ENCODE measurements at places on chromosomes 4 and X.

DNA sequence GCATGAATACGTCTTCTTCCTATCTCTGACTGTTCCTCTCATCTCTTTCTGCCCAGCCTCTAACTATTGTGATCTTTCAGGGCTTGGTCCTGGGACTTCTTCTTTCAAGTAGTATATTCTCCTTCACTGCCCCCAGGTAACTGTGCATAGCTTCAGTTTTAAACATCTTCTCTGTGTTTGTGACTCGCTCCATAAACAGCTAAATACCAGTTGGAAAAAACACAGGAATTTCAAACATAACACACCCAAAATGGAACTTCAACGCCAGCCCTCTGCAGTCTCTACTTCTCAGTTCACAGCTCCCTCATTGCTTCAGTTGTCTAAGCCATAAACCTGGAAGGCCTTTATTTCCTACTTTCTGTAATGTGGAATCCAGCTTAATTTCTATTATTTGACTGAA lies 16.6 kb downstream of the TRIML2 start:
- DNase-seq: no peak

DNA sequence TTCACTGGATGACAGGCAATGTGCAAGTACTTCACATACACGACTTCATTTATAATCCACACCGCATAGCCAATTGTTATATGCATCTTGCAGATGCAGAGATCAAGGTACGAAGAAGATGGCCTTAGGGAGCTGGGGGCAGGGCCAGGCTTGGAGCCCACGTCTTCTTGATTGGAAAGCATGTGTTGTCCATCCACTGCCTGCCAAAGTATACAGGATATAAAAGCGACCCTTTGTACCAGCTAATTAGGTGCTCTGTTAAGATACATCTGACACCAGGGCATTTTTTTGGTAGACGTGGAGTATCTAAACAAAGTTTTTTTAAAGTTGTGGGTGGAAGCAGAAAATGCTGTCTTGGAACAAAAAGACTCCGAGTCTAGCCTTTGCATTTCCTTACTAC lies 1.4 kb downstream of the C4orf36 start:
- DNase-seq: no peak

- DNase-seq: no peak
Observed at GRCh38 chr4:23897564-23898109, 7.8 kb upstream of the PPARGC1A start.

DNA sequence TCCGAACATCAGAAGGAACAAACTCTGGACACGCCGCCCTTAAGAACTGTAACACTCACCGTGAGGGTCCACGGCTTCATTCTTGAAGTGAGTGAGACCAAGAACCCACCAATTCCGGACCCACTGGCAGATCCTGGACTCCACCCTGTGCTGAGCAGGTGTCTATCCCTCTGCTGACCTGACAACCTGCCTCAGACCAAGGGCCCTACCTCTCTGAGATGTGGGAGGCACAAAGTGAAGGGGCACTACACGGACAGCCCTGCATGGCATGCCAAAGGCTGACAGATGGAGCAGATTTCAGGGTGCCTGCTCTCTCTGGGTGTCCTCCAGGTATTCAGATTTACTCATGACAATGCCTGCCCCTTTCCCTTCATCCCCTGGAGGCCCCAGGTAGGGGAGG lies 14.0 kb upstream of the HSFX1 start:
- no peak for DNase-seq

GRCh38 chr4:20679951-20680350 lies 20.3 kb upstream of the PACRGL start:
- no peak for DNase-seq

- peak; percentile 77 for DNase-seq
Observed at GRCh38 chr4:77095101-77095821, 19.5 kb upstream of the CCNI start.

GRCh38 chrX:72182924-72183323 lies 1.4 kb downstream of the PIN4 start:
- DNase-seq: no peak

GRCh38 chrX:105870445-105870844 lies 48.1 kb downstream of the NRK start:
- DNase-seq: no peak

GRCh38 chr4:89263265-89263664 lies 44.3 kb downstream of the GPRIN3 start:
- DNase-seq: no peak

- DNase-seq: no peak
Observed at GRCh38 chrX:150779385-150779784, 86.2 kb downstream of the MTMR1 start.

DNA sequence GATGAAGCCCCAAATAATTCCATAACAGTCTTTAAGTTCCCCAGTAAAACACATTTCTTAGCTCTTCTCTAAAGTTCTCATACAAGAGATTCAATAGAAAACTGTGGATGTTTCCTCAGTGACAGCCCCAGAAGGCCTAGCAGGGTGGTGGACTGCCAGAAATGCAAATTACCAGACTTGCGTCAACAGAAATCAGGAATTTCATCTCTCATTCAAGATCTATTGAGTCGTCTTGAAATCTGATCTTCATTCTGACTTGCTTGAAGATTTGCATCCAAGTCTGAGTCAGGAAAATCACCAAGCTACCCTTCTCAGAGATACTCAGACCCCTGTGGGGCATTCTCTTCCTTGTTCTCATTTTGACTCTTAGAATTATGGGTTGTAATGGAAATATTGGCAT lies 68.9 kb upstream of the NDP start:
- no peak for DNase-seq

GRCh38 chr4:113052379-113052951 lies 3.0 kb downstream of the ANK2 start:
- DNase-seq: no peak

DNA sequence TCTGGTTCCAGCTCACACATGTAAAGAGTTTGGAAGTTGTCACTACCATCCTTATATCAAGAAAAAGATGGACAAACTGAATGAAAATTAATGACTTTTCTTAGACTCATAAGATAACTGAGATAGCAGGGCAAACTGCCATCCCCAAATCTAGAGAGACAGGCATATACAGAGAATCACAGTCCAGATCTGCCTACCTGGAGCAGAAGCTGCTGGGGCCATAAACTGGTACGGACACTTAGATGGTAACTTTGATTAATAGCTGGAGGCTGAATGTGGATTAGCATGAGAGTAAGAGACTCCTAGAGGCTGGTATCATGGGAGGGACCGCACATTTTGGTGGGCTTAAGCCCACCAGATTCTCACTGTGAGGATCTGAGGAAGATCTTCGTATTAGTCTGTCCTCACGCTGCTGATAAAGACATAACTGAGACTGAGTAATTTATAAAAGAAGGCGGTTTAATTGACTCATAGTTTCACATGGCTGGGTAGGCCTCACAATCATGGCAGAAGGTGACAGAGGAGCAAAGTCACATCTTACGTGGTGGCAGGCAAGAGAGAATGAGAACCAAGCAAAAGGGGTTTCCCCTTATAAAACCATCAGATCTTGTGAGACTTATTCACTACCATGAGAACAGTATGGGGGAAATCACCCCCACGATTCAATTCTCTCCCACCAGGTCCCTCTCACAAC lies 10.8 kb upstream of the POLA1 start:
- DNase-seq: no peak

GRCh38 chr4:34183926-34184325 lies 2060.4 kb downstream of the ARAP2 start:
- no peak for DNase-seq

DNA sequence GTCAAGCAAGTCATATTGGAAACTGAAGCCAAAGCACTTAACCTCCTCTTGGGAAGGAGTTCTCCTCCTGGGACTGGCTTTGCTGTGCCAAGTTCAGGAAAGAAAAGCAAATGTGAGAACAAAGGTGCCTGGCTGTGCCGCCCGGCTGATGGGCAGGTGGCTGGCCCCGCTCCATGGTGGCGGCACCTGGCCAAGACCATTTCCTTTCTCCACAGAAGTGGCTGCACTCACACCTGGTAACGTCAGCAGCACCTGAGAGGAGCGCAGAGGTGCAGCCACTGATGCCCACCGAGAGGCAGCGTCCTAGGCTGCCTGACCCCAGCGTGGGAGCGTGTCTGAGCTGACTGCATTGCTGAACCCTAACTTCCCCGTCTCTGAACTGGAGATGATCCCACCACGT lies 54.3 kb downstream of the DCTD start:
- DNase-seq: no peak

GRCh38 chr4:84937381-84937977 lies 29.0 kb downstream of the WDFY3 start:
- no peak for DNase-seq
